ENCODE measurements at places on chromosomes 1 and 21.

DNA sequence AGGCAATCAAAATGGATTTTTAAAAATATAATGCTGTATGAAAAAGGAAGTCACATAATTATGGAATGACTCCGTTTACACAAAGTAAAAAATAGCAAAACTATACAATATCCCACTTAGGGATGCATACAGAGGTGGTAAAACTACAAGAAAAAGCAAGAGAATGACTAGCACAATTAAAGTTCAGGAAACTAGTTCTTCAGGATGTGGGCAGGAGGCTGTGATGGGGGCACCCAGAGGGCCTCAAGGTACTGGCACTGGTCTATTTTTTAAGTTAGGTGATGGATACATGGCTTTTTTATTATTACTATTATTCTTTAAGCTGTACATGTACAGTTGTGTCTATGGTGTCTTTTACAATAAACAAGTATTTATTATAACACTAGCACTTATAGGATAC lies 1.4 kb upstream of the ZC3H12A start:
- DNase-seq: no peak

DNA sequence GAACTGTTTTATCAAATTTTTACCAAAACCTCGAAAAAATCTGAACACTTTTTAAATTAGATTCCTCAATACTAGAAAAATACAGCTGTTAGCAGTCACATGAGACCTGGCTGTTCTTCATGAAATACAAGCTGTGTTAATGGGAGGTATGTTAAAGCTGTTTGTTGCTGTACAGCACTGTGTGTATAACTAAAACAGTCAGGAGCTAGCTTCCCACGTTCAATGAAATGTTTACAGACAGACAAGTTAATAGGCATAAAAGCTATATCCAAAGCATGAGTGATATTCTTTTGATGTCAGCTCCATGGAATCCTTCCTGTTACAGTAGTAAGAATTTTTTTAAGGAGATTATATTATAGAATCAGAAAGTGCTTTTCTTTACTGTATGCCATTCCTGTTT lies 223.2 kb upstream of the FOXD3 start:
- DNase-seq: no peak

DNA sequence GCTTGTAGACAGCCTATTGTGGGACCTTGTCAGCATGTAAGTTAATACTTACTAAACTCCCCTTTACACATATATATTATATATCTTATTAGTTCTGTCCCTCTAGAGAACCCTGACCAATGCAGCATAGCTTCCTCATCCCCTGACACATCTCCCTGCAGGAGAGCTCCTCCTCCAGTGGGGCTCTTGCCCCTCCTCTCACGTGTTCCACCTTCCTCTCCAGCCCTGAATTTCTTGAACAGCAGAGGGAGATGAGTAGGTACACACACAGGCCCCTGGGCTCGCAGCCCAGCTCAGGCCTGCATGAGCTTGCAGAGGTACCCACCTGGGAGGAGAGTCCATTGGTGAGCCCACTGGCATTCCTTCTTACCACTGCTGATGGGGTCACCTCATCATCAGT lies 27.3 kb upstream of the GOLT1A start:
- no peak for DNase-seq

- no peak for DNase-seq
These were observed 1.0 kb upstream of the ENO1 start for GRCh38 chr1:8879464-8879921.

DNA sequence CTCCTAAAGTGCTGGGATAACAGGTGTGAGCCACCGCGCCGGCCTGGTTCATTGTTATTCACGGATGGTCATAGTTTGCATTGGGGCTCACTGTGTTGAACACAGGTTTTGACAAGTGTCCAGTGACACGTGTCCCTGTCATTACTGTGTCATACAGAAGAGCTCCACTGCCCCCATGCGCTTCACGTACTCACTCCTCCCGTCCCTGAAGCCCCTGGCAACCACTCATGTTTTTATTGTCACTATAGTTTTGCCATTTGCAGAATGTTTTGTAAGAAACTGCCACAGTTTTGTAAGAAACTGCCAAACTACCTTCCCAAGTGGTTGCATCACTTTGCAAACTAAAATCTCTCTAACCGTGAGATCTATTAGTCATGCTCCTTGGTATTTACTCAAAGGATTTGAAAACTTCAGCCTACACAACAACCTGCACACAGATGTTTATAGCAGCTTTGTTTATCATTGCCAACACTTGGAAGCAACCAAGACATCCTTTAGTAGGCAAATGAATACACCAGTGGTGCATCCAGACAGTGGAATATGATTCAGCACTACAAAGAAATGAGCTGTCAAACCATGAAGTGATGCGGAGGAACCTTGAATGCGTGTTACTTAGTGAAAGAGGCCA lies 163.2 kb upstream of the COL6A1 start:
- no peak for DNase-seq

- DNase-seq: no peak
These were observed 52.9 kb downstream of the PDE4B start for GRCh38 chr1:65845535-65846060.

- DNase-seq: no peak
These were observed 45.9 kb downstream of the MORN1 start for GRCh38 chr1:2345297-2346075.

- DNase-seq: no peak
These were observed 625.9 kb upstream of the PKN2 start for GRCh38 chr1:88058205-88058604.
